ENCODE measurements at places on chromosomes 7 and 10. TPM values are rescaled to one million over a fixed set of nuclear protein-coding genes. Genes with fewer than 3 reads are reported as not detected.

- H3K27me3 ChIP-seq, result no peaks in the 10 kb centered on the region
- H3K36me3 ChIP-seq, result no peaks in the 10 kb centered on the region
- DNase-seq, result no peak
- H3K4me3 ChIP-seq, result no peak overlapping the region
Measured at GRCh38 chr7:94939395-94939794, 32.0 kb downstream of the PPP1R9A start.

GRCh38 chr7:127872122-127872521, 159.1 kb downstream of the LRRC4 start:
- no peaks in the 10 kb centered on the region for H3K27me3 ChIP-seq
- peaks cover 26% of the 10 kb centered on the region for H3K36me3 ChIP-seq
- peaks cover 16% of the 10 kb centered on the region for H3K4me1 ChIP-seq
- H3K4me3 ChIP-seq, result no peak overlapping the region

- no peak overlapping the region for H3K27ac ChIP-seq
- H3K4me1 ChIP-seq, result no peaks in the 10 kb centered on the region
- H3K4me3 ChIP-seq, result no peak overlapping the region
- no peaks in the 10 kb centered on the region for H3K36me3 ChIP-seq
- no peak for DNase-seq
Measured at GRCh38 chr7:16007911-16008310, 321.4 kb upstream of the MEOX2 start.

DNA sequence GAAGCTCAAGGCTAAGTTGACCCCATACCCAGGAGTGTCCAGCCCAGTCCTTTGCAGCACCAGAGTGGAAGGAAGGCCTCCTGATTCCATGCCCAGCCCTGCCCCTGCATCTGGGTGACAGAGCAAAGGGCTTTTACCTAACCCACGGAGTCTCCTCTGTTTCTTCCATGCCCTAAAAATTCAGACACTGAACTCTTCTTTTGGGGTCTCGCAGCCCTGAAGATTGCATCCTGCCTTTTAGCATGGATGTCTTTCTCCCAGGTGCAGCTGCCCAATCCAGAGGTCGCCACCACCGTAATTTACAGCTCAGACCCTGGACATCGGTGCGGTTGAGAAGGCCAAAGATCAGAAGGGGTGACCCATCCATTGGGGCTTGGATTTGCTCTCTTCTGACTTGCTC, 50.8 kb downstream of the CXCL12 start:
- DNase-seq, result no peak
- no peaks in the 10 kb centered on the region for H3K4me1 ChIP-seq
- peaks cover 7% of the 10 kb centered on the region for H3K27me3 ChIP-seq
- no peaks in the 10 kb centered on the region for H3K36me3 ChIP-seq

DNA sequence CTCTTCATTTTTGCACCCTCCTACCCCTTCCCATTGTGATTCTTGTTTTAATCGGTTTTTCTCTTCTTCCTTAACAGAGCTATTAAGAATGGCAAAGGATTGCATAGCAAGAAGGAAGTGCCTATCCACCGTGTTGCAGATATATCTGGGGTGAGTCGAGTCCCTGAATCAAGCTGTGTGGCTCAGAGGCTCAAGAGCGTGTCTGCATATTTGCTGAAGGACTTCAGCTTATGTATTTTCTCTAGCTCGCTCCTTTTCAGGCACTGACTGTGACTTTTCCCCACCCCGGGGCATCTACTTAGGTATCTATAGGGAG, 126.6 kb downstream of the LRRC4 start:
- H3K27ac ChIP-seq, result no peak overlapping the region
- no peak for DNase-seq
- no peak overlapping the region for H3K4me3 ChIP-seq
- H3K4me1 ChIP-seq, result peaks cover 55% of the 10 kb centered on the region
- no peaks in the 10 kb centered on the region for H3K27me3 ChIP-seq
- peaks cover 20% of the 10 kb centered on the region for H3K36me3 ChIP-seq

DNA sequence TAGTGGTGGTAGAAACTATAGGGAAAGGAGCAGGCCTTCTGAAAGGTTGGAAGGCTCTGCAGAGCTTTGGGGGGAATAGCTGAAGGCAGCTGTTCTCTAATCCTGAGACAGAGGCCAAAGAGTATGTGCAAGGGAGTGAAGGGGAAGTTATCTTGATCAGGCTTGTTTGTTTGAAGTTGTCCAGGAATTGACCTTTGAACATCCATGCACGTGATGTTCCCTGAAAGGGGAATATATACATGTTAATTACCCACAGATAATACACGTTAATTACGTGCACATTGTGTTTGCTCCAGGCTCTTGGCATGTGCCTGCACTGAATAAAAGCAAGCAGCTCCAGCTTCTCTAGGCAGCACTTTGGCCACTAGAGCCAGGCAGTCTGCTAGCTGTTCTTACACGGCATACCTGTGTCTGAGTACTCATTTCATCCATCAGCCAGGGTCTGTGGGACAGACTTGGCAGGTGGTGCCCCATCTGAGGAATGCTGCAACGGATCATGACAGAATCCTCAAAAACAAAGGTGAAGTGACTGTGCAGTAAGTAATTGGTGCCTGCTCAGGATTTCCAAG, 18.0 kb upstream of the STARD3NL start:
- no peak for DNase-seq
- no peaks in the 10 kb centered on the region for H3K4me1 ChIP-seq
- peaks cover 4% of the 10 kb centered on the region for H3K27me3 ChIP-seq
- H3K4me3 ChIP-seq, result no peak overlapping the region
- H3K27ac ChIP-seq, result no peak overlapping the region
- H3K36me3 ChIP-seq, result no peaks in the 10 kb centered on the region

DNA sequence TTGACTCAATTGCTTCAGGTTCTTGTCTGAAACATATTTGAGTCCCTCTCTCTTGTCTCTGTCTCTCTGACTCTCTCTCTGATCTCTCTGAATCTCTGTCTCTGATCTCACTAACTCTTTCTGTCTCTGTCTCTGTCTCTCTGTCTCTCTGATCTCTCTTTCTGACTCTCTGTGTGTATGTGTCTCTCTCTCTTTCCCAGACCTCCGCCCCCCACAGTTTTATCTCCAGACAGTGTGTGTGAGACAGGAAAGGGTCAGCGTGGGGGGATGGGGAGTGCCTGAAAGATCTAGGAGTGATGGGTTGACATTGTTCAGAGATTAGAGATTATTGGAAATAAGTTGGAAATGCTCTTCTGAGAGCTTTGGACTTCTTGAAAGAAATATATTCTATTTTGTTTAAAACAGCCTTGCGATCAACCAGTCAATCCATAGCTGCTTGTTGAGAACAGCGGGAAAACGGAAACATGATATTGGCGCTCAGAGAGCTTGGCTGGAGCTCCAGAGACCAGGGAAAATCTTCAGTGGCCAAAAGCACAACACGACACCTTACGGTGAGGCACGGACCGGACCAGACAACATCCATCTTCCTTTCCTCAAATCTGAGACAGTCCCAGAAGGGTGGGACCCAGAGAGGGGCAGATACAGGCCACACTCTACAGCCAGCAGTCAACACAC, 35.5 kb downstream of the CALML3 start:
- H3K4me1 ChIP-seq, result peaks cover 27% of the 10 kb centered on the region
- H3K4me3 ChIP-seq, result no peak overlapping the region
- peak; percentile 2 for DNase-seq
- H3K27me3 ChIP-seq, result no peaks in the 10 kb centered on the region
- no peaks in the 10 kb centered on the region for H3K36me3 ChIP-seq

PDLIM1 gene
- 0.33 TPM for total RNA-seq

C10orf67 gene
- 3.2 TPM for total RNA-seq

PON1 gene
- not detected for total RNA-seq

Measured in activated naive CD4-positive, alpha-beta T cell treated with anti-CD3 and anti-CD28 coated beads for 36 hours (primary cell).